ENCODE measurements at places on chromosomes 4 and X.

DNA sequence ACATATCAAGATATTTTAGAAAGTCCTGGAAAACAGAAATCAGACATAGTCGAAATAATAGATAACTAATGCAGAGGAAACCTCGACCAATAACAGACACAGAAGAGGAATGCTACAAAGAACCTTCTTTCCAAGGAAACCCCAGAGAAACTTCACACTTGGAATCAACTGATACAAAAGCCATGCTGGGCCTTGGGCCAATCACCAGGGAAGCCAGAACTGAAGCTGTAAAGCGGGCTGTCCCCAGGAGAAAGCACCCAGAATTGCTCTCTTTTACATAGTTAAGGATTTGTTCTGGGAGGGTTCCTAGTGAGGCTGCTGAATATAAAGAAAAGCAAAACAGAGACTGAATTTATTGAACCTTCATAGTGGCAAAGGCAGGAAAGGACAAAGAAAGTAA, 100.5 kb downstream of the PRDM5 start:
- DNase-seq, result no peak

- DNase-seq, result peak; percentile 78
These were observed 24.9 kb downstream of the SH3BP2 start for GRCh38 chr4:2817701-2818350.

GRCh38 chrX:28472926-28473325, 114.3 kb upstream of the IL1RAPL1 start:
- no peak for DNase-seq

- DNase-seq, result no peak
These were observed 253.9 kb downstream of the PCDH18 start for GRCh38 chr4:137278431-137278830.

DNA sequence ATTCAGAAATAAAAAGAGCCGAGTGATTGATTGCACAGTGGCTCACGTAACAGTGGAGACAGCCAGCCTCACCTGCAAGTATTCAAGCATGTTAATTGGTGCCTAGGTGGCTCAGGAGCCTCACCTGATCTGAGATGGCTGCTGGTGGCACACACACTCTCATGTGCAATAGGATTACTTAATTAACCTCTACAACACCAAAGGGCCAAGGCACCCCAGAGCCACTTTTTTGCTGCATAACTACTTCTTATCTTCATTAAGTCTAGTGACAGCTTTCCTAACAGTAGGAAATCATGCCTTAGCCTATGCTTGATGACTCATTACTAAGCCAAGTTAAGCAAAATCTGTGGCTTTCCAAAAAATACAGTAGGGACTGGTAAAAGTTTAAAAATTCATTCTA, 117.3 kb upstream of the NOCT start:
- DNase-seq, result peak; percentile 27

DNA sequence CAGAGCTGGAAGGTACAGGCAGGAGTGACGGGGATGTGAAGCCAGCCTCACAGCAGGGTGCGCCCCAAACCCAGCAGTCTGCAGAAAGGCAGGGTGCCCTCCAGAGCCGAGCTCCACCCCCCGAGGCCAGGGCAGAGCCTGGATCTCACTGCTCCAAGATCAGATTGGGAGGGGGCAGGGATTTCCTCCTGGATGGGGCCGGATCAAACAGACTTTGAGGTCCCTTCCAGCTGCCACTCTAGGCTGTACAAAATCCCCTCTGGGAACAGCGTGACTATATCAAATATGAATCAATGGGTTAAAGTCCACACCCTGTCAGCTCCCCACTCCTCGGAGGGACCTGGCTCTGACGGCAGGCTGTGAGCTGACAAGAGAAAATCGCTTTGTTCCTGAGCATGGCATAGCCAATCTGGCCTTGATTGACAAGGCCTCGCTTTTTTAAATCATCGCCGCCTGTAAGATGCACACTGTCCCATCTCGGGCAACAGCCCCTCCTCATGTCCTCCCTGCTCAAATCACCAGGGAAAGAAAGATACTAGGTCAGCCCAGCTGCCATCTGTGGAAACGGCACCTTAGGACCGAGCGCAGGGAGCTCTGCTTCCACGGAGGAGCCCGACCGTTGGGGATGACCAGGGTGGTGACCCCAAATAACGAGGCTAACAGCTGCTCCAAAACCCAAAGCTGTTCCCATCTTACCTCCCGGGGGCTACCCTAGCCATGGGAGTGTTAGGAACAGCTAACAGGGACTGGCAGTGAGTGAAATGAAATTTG, 39.9 kb downstream of the PSAPL1 start:
- DNase-seq, result no peak
